Activated CD4-positive, alpha-beta memory T cell treated with anti-CD3 and anti-CD28 coated beads for 36 hours (primary cell): ENCODE measurements at places on chromosomes 5 and 9. TPM values are rescaled to one million over a fixed set of nuclear protein-coding genes. Genes with fewer than 3 reads are reported as not detected.

- H3K4me1 ChIP-seq, result no peaks in the 10 kb centered on the region
- DNase-seq, result no peak
- no peak overlapping the region for H3K4me3 ChIP-seq
- H3K27me3 ChIP-seq, result no peaks in the 10 kb centered on the region
- no peaks in the 10 kb centered on the region for H3K36me3 ChIP-seq
- H3K27ac ChIP-seq, result no peak overlapping the region
Measured at GRCh38 chr5:64295101-64295500, 129.5 kb downstream of the RNF180 start.

GRCh38 chr9:3840961-3841360 is 315.2 kb upstream of the RFX3 start:
- H3K36me3 ChIP-seq, result no peaks in the 10 kb centered on the region
- no peak overlapping the region for H3K27ac ChIP-seq

CHSY3 gene
- total RNA-seq, result not detected

SLC34A3 gene
- total RNA-seq, result not detected

LCN9 gene
- not detected for total RNA-seq
